CD4-positive, alpha-beta T cell treated with Interleukin-15 for 4 hours (primary cell): ENCODE measurements at places on chromosomes 1 and 21.

DNA sequence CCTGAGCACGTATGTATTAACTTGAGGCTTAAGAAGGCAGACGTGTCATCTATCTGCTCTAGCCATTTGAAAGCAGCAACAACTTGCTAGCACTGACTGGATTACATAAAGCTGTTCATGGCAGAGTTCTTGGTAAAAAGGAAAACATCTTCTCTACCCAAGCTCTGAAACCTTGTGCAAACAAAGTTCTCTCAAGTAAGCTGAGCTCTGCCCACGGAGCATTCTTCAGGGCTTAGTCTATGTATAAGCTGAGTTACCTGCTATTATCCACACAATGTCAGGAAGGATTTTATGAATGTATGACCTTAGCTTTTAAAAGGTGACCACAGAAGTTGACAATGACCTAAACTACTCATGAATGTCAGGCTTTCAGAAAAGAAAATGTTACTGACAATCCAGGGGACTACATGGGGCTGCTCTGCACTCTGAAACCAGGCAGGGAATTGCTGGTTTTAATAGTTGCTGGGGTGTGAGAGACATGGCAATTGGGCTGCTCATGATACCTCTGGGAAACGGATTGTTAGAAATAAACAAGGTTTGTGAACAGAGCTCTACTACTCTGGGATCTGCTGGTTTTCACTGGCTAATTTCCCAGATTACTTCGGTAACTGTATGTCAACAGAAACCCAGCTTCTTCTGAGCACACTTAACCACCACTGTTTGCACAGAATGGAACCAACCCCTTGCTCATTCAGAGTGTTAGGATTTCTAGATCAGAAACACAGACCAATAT lies 29.6 kb upstream of the CCN1 start:
- no peak for DNase-seq

- DNase-seq, result no peak
Measured at GRCh38 chr21:42409366-42409765, 5.7 kb downstream of the UBASH3A start.

- no peak for DNase-seq
Measured at GRCh38 chr1:88302843-88303486, 381.1 kb upstream of the PKN2 start.

- no peak for DNase-seq
Measured at GRCh38 chr1:226698659-226699058, 40.4 kb downstream of the ITPKB start.

- no peak for DNase-seq
Measured at GRCh38 chr1:150708595-150708994, 11.6 kb upstream of the GOLPH3L start.

DNA sequence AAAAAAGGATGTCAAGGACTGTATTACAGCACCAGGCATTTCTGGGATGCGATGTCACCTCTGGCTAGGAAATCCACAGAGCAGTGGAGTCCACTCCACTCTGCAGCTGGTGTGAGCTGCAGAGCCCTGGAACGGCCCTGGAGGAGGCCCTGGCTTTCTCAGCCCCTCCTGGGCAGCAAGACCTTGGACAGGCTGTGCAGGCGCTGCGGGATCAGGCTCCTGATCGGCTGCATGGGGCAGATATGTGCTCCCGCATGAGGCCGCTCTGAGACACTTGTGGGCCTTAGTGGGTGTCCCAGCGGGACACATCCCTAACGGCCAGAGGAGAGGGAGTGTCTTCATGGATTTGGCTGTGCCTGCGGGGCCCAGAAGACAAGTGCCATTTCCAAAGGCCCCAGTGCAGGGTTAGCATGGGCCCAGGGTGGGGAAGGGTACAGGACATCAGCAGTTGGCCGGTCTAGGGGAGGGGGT lies 6.2 kb downstream of the DNMT3L start:
- DNase-seq, result no peak

- no peak for DNase-seq
Measured at GRCh38 chr1:98179151-98179773, 258.4 kb upstream of the DPYD start.

DNA sequence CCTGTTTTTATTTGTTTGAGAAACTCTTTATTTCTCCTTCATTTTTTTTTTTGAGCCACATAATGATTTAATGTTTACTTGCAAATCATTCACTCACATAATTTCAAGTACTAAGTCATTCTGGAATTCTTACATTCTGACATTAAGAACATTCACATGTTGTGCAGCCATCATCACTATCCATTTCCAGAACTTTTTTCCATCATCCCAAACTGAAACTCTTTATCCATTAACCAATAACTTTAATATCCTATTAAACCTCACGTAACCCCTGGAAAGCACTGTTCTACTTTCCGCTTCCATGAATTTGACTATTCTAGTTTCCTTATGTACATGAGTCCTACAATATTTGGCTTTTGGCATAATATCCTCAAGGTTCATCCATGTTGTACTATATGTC lies 52.5 kb upstream of the TEKT2 start:
- no peak for DNase-seq

- DNase-seq, result no peak
Measured at GRCh38 chr1:93593854-93594602, 87.6 kb downstream of the BCAR3 start.

GRCh38 chr1:113133038-113133437 lies 60.0 kb downstream of the LRIG2 start:
- no peak for DNase-seq

DNA sequence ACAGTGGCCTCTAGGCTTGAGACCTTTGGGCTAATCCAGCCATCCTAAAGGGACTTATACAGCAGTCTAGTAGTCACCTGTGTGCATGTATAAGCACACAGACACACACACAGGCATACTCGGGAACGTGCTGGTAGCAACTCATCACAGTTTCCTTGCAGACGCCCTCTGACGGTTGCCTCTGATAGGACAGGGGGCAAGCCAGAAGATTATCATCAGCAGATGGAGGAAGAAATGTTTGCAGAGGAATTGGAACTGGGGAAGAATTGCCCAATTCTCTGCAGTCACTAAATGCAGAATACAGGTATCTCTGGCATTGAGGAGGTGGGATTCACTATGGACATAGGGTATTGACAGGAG lies 222.2 kb downstream of the C1orf94 start:
- no peak for DNase-seq

GRCh38 chr1:8541961-8542521 lies 224.1 kb downstream of the SLC45A1 start:
- no peak for DNase-seq

DNA sequence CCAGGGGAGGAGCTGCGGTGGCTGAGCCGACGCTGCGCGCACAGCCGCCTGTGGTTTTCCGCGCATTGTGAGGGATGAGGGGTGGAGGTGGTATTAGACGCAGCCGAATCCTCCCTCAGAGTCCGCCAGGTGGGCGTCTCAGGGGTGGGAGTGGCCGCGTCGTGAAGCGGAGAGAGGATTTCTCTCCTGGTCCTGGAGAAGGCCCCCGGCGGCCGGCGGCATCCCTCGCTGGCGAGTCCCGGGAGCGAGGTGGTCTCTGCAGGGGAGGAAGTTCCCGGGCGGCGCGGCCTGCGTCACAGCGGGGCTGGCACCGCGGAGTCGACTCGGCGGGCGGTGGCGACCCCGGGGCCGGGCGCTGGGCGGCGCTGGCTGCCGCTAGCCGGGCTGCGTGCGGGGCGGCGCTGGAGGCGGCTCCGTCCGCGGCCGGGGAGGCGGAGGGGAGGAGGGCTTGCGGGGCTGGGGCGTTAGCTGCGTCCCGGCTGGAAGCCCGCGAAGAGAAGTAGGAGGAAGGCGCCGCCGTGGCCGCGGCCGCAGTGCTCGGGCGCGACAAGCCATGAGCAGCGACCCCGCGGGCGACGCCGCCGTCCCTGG lies at the start of gene LRRC8C:
LRRC8C (plus strand) TSS at position 464 of the 591 bp plus-strand sequence. CDS start 53,354 bp downstream, outside the sequence.
- peak; percentile 87 for DNase-seq

DNA sequence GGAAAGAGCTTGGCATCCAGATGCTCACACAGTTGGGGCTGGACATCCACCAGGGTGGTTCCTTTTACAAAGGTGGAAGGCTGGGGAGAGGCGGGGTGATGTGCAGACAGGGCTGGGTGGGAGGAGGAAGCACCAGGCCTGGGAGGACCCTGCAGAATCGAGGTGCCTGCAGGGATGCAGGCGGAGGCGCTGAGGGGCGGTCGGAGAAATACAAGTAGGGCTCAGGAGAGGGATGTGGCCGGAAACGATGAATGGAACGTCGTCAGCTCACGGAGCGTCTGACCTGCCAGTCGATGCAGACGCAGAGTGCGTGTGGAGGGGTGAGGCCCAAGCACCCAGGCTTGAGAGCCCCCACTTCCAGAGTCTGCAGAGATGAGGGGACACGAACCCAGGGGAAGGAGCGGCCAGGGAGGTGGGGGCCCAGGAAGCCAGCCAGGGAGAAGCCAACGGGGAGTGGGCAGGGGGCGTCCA lies 63.4 kb downstream of the TRIM11 start:
- DNase-seq, result no peak

GRCh38 chr1:14767075-14767474 lies 168.6 kb downstream of the KAZN start:
- no peak for DNase-seq

DNA sequence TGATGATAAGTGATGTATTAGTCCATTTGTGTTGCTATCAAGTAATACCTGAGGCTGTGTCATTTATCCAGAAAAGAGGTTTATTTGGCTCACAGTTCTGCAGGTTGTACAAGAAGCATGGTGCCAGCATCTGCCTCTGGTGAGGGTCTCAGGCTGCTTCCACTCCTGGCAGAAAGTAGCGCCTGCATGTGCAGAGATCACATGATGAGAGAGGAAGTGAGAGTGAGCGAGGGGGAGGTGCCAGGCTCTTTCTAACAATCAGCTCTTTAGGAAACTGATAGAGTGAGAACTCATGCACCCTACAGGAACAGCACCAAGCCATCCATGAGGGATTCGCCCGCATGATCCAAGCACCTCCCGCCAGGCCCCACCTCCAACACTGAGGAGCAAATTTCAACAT lies 2.2 kb upstream of the FHAD1 start:
- DNase-seq, result no peak

DNA sequence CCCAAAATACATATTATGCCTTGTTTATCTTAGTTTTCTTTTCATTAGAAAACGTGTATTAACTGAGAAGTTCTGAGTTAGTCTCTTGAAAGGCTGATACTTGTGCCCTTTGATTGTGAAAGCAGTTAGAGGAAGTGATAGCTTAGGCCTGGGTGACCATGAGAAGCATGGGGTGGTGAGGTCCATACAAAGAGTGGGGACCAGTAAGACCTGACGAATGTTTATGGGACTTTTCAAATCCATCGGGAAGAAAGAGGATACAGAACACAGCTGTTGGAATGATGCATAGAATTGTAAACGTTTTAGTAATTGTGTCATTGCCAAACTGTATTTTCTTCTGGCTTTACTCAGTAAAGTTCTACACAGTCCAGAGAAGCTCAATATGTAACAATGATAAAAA lies 259.8 kb downstream of the LMO4 start:
- no peak for DNase-seq

DNA sequence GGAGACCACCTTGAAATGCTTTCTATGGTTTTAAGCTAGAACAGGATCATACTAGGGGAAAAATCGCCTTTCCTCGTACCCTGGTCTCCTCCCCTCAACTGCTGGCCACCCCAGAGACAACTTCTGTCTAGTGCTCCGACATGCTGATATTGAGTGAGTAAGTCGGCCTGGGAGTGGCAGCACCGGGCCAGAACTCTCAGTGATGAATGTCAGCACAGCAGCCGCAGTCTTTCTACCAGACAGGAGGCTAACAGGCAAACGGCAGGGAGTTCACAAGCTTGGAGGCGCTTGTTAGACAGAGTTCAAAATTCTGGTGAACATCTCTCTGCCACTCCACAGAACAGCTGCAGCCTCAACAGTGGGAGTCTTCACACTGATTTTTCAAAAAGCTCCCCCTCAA lies 716.9 kb downstream of the ADGRL2 start:
- DNase-seq, result no peak

GRCh38 chr1:20400341-20401177 lies 85.5 kb downstream of the CAMK2N1 start:
- DNase-seq, result no peak

DNA sequence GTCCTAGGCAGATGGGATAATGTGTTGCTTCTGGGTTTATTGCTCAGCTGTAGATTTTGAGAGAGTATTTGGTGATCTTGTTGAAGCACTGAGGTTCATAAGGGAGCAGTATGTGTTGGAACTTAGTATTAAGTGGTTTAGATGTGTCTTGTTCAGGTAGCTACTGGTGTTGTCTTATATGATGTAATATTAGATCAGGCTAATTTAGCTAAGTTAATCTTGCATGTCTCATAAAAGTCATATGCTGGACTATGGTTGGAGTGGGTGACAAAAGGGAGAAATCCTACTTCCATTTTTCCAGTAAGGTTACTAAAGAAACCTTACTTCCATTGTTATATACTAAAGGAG lies 196.4 kb downstream of the CLEC20A start:
- DNase-seq, result no peak
